Pulmonary artery endothelial cell (primary cell): ENCODE measurements at places on chromosomes 12 and 14.

DNA sequence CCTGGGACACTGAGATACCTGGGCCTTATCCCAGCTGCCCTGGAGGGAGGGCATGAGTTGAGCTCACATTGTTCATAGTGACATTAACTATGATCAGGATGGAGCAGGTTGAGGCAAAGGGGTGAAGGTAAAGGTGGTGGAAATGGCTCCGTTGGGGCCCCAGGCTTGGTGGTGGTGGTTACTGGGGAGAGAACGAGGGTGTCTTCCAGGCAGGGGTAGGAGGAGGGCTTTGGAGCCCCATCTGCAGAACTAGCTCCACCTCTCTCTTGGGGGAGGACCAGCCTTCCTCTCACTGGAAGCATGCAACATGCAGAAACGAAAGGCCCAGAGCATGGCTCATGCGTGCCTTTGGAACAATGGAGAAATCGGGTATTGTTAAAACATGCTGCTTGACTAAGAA lies 217.0 kb downstream of the SLC41A2 start:
- no peak for DNase-seq

DNA sequence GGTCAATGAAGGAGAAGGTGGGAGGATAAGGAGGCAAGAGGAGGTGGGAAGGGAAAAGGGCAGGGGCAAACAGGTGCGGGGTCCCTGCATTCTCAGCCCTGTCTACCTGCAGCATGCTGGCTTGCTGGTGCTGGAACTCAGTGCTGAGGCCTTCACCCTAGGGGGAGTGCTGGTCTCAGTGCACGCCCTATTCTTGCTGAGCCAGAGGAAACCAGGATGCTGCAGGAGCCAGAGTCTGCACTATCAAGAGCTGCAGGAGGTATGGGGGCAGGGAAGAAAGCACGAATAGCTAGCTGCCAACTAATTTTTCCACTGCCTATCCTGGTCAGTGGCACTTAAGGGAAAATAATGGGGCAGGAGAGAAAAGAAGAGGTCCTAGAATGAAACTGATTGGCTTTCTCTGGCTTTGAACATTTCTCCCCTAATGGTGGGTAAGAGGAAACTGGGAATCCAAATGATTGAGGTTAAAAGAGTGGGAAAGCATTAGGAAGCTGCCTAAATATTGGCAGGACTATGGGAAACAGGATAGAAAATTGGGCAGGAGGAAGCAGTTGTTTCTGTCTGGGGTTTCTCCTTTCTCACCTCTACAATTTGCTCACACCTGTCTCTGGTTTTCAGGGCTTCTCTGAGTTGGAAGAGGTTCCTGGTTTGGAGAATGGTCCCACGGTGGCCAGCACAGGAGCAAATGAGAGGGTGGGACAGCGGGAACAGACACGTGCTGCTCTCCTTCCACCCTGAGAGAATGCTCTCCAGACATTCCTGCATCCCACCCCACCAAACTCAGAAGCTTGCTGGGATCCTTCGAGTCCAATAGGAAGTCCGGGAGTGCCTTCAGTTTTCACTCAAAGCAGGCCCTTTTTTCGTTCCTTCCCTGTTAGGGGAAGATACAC lies 1.9 kb downstream of the TMEM253 start:
- no peak for DNase-seq

GRCh38 chr12:127245437-127245836 lies 1021.5 kb upstream of the TMEM132C start:
- DNase-seq: no peak

GRCh38 chr12:6850796-6851152 lies 312 bp downstream of the CDCA3 start:
- DNase-seq: no peak

- no peak for DNase-seq
Observed at GRCh38 chr14:77000340-77001270, 27.9 kb downstream of the IRF2BPL start.

GRCh38 chr14:88417594-88417993 lies 32.1 kb downstream of the SPATA7 start:
- DNase-seq: no peak

GRCh38 chr12:55718624-55719275 lies 1.4 kb upstream of the RDH5 start:
- no peak for DNase-seq

GRCh38 chr14:93655078-93655750 lies 133.1 kb downstream of the PRIMA1 start:
- peak; percentile 4 for DNase-seq

- DNase-seq: no peak
Observed at GRCh38 chr12:80830533-80831088, 107.1 kb downstream of the LIN7A start.

GRCh38 chr14:24430682-24431568 lies 1.2 kb downstream of the KHNYN start:
- no peak for DNase-seq

- DNase-seq: no peak
Observed at GRCh38 chr14:96895658-96896271, 98.6 kb downstream of the VRK1 start.

DNA sequence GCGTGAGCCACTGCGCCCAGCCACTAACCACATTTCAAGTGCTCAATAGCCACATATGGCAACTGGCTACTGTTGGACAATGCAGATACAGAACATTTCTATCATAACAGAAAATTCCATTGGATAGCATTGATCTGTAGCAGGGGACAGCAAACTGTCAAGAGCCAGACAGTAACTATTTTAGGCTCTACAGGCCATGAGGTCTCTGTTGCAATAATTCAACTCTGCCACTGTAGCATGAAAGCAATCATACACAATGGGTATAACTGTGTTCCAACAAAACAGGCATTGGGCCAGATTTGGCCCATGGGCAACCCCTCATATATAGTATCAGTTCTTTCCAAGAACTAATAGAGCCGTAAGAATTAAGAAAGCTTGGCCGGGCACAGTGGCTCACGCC lies 8.0 kb downstream of the CSRNP2 start:
- no peak for DNase-seq

GRCh38 chr12:22101749-22102243 lies 55.8 kb downstream of the CMAS start:
- peak; percentile 36 for DNase-seq

DNA sequence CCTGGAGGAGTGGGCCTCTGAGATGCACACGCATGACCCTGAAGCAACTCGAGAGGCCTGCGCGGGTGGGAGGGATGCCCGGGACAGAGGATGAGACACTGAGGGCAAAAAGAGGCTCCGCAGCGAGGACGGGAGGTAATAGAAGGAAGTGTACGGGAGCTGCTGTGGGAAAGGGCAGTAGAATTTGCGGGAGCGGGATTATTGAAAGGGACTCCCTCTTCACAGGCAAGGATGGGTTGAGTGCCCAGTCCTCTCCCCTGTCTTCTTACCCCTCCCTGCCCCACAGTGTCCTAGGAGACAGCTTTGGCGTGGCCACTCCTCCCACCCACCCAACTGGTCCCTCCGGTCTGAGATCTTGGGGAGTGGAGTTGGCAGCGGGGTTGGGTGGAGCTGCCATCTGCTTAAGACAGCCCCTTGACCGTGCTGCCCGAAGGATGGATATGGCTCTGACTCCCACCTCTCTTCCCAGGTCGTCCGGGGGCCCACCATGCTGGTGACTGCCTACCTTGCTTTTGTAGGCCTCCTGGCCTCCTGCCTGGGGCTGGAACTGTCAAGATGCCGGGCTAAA lies 15.7 kb upstream of the ESPL1 start:
- no peak for DNase-seq

- no peak for DNase-seq
Observed at GRCh38 chr14:95462491-95462890, 54.0 kb downstream of the SYNE3 start.

- peak; percentile 24 for DNase-seq
Observed at GRCh38 chr12:56029166-56029519, 8.3 kb downstream of the IKZF4 start.

GRCh38 chr14:55927028-55927427 lies 191.2 kb upstream of the PELI2 start:
- DNase-seq: no peak

GRCh38 chr12:96495155-96495554 lies 5.8 kb downstream of the CFAP54 start:
- DNase-seq: no peak

DNA sequence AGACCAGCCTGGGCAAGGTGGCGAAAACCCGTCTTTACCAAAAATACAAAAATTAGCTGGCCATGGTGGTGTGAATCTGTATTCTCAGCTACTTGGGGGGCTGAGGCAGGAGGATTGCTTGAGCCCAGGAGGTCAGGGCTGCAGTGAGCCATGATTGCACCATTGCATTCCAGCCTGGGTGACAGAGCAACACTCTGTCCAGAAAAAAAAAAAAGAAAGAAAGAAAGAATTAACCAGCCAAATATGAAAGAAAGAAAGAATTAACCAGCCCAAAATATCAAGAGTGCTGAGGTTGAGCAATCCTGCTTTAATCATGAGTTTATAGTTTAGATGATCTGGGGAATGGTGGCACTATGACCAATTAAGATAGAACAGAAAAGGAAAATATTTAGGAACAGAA lies 3.5 kb upstream of the ACTN1 start:
- DNase-seq: no peak

DNA sequence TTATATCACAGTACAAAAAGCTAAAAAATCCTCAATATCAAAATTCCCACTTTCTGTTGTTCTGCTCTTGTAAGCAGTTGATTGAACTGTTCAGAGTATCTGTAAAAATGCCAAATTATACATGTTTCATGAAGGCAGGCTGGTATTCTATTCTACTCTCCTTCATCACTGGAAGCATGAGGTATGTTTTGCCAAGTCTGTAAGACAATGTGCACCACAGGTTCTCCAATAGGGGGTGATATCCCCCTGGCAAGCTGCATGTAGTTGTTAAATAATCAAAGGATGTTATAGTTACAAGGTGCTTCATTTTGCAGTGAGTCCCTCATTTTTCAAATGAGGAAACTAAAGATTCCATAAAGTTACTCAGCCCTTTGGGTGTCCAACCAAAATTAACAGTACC lies 15.1 kb upstream of the NEK9 start:
- DNase-seq: no peak

- no peak for DNase-seq
Observed at GRCh38 chr12:132360410-132360809, 31.0 kb upstream of the GALNT9 start.

- DNase-seq: no peak
Observed at GRCh38 chr14:33229269-33229929, 290.7 kb downstream of the NPAS3 start.

GRCh38 chr12:95857156-95857555 lies 1.6 kb upstream of the SNRPF start:
- DNase-seq: no peak
